NCI-H1092 treated with DMSO at 0.1 percent for 48 hours (cell line): ENCODE measurements at places on chromosomes 7 and 10.
A peak's percentile ranks its signal among the peaks of the same experiment; 100 is the strongest.

GRCh38 chr7:107208024-107208521, 39.3 kb downstream of the HBP1 start:
- DNase-seq: no peak

DNA sequence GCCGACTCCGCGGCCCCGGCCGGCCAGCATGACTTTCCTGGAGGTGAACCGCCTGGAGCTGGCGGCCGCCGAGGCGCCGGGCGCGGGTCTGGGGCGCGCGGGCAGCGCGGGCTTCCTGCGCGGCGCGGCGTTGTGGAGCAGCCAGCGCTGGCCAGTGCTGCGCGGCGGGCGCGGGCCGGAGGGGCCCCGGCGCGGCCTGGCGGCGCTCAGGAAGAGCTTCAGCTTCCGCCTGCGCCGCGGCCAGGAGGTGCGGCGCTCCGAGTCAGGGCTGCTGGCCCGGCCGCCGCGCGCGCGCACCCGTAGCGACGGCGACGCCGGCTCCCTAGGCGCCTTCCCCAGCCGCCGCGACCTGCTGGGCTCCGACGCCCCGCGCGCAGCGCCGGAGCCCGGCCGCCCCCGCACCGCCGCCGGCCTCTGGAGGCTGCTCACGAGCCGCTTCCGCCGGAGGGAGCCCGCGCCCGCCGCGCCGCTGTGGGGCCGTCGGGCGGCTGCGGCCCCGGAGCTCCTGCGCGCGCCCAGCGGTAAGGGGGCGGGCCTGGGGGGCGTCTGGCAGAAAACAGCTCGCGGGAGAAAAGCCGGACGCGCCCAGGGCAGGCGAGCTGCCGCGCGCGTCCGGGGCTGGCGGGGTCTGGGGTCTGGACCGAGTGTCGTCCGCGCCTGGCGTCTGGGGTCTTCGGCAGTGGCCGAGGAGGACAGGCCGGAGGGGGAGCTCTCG, 29.0 kb downstream of the AGAP3 start:
- no peak for DNase-seq

- DNase-seq: no peak
These were observed 199.0 kb downstream of the EMX2 start for GRCh38 chr10:117741524-117741923.

DNA sequence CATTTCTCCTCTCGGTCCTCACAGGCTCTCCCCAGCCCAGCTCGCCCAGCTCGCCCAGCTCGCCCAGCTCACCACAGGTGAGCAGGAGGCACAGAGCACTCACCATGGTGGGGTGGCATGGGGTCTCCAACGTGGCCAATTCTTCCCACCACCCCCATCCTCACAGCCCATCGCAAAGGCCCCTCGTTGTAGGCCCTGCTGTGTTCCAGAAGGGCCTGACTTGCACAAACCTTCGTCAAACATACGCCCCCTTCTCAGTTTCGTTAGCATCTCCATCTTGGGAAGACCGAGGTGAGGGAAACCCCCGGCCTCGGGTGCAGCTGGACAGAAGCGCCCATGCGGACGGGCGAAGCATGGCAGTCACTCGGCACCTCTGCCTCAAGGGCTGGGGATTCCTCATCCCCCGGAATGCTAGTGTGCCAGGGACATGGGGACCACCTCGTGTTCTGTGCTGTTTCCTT, 304.6 kb downstream of the TNS3 start:
- DNase-seq: no peak

GRCh38 chr7:147547252-147547897, 1043.2 kb upstream of the C7orf33 start:
- DNase-seq: peak; percentile 46

- DNase-seq: peak; percentile 15
These were observed 612 bp downstream of the SNX8 start for GRCh38 chr7:2313450-2314208.

DNA sequence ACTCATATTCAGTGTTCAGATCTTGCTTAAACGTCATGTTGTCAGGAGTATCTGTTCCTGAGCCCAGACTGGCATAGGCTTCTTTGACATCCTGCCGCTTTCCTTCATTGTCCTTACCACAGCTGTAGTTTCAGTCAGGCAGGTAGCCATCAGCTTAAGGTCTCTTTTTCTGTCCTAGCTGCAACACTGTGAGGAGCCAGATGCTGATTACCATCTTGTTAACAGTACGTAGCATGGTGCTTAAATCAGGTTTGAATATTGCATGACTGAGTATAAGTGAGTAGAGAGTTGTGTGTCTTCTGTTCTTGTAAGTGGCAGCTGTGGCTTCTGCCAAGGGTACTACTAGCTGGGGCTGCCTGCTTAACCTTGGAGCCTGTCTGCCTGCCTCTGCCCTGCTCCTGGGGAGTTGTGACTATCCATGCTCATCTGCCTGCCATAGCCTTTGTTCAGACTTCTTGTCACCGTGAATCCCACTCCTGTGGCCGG, 92.6 kb downstream of the MAPK8 start:
- no peak for DNase-seq

GRCh38 chr7:104794154-104794553, 219.9 kb upstream of the KMT2E start:
- no peak for DNase-seq

DNA sequence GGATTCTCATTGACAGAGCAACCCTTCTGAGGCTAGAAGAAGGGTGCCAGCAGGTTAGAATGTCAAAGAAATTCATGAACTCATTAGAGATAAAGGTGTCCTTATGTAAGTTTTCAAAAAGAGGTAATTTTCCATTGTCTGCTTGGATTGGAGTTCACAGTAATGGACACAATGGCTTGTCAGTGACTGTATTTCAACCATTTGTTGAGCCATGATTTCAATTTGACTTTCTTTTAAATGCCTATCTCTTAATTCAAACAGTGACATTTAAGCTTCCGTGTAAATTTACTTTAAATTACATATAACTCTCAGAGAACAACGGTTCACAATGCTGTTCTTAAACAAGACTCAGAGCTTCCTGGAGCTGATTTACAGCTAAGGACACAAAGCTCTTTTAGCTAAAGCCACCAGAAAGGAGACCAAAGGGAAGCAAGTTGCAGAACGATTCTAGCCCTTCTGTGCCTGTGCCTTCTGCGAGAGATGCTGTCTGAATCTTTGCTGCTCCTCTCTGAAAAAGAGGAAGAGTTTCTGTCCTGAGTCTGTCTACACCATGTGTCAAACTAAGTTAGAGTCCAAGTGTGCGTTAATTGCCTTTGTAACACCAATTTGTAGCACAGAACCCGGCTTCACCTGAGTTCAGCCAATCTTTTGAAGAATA, 42.2 kb upstream of the PFKP start:
- no peak for DNase-seq

DNA sequence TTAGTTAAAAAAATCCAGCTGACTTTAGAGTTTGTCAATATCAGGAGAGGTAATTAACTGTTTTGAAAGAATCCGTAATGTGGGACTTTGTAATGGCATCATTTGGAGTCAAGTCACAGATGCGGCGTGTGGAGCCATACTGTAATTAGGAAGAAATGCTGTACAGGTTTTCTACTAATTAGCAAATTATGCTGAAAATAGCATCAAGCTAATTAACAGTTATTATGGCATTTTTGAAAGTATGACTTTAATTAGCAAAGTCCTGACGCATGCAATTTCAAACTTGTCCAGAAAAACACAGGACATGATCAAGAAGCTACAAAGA, 68.3 kb downstream of the EBF3 start:
- DNase-seq: no peak

DNA sequence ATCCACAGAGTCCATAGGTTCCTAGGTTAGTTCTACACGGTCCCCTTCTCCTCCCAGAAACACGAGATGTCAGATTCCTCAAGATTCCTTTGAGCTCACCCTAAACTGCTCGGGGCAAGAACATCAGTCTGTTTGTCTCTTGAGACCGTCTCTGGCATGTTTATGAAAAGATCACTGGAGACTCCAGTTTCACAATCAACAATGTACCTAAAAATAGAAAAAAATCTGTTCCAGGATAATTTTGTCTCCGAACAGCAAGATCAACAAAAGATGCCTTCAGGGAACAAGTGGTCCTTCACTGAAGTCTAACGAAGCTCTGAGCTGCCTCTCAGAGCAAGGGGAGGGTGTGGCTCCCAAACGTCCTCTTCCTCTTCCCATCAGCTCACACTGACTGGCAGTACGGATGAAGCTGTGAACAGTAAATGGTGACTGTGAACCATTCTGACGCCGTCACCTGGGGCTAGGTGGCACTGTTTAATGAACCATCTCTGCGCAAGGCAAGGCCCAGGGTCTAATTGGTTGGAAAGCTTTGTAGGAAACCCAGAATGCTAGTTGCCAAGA, 156.2 kb upstream of the LYZL1 start:
- DNase-seq: no peak

DNA sequence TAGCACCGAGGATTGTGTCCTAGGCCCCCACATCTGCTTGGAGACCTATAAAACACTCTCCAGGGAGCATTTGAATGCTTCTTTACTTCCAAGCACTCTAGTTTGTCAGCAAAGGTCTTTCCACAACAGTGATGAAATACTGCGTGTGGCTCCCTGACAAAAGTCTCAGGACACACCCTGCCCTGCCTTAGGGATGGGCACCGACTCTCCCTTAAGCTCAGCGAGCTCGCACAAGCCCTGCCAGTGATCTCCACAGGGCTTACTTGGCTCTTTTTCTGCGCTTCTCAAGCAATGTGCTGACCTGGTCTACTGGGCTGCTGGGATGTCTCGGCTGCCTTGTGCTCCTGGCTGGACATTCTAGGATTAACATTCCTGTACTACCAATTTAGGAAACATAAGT, 84.3 kb upstream of the MPP7 start:
- DNase-seq: no peak

DNA sequence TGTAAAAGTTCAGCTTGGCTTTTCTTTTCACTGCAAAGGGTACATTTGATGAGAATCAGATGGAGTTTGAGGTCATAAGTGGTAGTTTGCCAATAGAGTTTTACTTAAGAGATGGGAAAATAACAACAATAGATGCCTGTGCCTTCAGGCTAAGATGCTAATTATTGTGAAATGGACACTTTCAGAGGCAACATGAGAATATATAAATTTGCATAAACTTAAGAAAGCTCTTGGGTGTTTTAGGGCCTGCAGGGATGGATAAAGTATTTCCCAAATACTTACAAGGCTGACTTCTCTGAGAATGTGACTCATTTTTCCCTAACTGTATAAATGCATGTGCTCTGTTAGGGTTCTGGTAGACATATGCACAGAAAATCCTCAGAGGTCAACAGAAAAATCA, 200.3 kb upstream of the SVIL start:
- no peak for DNase-seq

GRCh38 chr10:72215611-72216549, at the start of the genes ANAPC16 and ASCC1:
TSS of gene ANAPC16 (plus strand) at chr10:72216012. CDS start at chr10:72223915, 7,903 bp downstream.
TSS of gene ASCC1 (minus strand) at chr10:72216276. CDS start at chr10:72213298, 2,978 bp downstream.
- DNase-seq: peak; percentile 90

DNA sequence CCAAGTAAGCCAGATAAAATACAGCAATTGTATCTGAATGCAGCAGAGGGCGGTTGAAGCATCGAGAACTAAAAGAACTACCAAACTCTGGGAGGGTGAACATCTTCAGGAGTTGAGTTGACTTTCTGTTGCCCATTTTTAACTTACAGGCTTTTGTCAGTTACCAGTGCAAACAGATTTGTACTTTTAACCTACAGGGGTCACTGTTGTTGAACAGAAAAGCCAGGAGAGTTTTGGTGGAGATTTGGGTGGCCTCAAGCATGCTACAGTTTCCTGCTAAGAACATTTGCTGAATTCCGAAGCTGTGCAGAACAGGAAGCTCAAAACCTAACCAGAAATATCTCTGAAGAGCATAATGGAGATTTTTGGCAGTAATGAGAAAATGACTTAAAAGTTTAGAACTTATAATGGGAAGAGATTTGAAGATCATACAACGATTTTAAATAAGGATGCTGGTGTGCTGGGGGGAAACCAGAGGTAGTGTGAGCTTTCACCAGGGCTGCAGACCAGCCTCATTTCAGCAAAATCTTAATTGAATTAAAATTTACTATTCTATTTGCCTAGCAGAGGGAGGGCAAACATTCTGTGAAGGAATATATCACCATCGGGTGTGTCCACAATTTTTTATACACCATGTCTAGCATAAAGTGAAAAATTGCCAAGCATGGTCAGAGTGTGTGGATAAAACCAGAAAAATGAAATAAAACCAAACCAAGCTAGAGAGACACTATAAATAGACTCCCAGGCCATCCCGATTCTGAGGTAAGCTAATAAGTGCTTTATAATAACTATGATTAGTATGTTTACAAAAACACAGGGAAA, 208.6 kb upstream of the CCDC6 start:
- peak; percentile 6 for DNase-seq

DNA sequence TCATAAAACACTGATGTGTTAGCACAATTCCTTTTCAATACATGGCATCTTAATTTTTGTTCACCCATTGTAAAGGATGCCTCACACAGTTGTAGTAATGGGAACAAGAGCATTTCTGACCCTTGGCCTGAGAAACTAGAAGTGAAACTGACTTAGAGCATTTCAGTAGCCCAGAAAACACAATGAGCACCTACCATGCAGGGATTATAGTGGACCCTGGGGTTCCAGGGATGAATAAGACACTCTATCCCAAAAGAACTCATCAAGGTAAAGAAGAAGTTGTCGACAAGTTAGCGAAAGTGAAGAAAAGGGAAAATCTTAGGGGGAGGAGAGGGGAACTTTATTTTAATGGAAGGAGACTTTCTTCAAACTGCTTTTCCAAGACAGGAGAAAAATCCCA, 125.6 kb downstream of the NT5C2 start:
- no peak for DNase-seq

DNA sequence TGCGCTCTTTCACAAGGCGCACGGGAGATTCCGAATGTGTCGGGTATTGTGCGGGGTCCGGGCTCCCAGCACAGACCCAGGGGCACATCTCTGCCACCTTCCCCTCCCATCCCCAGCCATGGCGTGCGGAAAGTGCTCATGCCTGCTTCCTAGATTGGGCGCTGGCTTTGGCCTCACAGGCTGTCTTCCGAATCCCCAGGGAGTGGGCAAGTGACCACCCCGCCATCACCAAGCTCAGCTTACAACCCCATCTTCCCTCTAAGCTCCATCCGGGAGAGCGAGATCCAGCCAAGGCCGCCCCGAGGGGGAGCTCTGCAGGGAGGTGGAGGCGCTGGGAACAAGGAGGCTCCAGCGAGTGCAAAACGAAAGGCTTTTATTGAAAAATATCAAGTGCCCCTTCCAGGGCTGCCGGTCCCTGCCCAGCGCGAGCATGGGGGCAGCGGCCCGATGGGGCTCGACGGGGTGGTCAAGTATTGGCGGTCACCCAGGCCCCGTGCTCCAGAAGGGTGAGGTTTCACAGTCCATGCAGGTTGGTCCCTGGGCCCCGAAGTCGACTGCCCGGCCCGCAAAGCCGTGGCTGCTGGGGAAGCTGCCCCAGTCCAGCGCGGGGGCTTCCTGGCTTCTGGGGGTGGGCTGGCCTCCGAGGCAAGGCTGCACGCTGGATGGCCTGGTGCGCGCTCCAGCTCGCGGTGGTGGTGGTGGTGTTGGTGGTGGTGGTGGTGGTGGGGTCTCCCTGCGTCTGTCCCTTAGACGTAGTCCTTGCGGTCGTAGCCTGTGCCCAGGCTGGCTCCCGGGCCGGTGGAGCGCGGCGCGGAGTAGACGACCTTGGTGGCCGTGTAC, 1.2 kb downstream of the CLDN3 start:
- no peak for DNase-seq

DNA sequence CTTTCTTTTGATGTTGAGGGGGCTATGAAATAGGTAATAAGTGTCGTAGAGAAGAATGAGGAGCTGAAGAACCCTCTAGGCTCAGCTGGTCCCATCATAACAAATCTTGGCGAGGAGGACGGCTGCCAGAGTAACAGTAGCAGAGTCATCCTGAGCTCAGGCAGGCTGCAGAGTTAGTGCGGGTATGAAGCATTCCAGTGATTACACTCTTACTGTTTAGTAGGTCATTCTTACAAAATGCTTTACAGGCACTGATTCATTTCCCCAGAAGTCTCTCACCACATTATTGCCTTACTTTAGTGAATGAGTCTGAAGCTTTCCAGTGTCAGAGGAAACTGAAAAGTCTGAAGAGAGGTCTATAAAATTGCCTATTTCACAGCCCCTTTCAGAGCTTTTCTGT, 43.9 kb upstream of the GPR158 start:
- no peak for DNase-seq
